ENCODE measurements at places on chromosomes 4 and X.

DNA sequence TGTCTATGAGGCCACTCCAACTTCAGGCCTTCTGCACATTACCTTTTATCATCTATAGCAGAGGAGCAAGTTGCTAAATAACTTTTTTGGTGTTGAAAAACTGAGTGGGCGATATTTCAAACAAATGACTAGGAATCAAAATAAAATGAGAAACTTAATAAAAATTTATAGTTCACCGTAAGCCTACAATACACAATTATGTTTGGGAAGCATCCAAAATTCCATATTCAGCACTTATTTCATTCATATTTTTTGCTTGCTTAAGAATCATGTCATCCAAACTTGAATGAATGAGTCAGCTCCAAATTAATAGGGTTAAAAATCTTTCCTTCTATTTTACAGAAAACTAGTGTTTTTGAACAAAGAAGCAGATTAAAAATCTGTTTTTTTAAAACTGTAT lies 119.1 kb downstream of the SH3RF1 start:
- no peak for DNase-seq

DNA sequence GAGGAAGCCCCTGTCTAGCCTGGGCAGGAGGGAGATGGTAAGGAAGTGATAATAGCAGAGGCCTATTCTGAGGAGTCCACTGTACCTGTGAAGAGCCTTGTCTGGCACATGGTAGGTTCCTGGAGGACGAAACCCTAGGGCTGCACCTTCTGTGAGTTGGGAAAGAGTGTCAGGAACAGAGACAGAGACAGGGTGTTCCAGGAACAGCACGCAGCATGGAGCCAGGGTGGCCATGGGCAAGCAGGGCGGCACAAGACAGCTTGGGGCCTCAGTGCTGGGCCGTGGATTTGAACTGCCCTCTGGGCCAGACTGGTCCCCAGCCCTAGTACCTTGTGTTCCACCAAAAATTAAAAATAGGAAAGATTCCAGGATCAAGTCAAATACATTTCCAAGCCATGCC lies 272.5 kb downstream of the EVC2 start:
- no peak for DNase-seq

GRCh38 chr4:14345356-14345775 lies 656.9 kb upstream of the CPEB2 start:
- DNase-seq, result no peak

GRCh38 chr4:145626623-145626982 lies 7.4 kb downstream of the MMAA start:
- DNase-seq, result no peak

DNA sequence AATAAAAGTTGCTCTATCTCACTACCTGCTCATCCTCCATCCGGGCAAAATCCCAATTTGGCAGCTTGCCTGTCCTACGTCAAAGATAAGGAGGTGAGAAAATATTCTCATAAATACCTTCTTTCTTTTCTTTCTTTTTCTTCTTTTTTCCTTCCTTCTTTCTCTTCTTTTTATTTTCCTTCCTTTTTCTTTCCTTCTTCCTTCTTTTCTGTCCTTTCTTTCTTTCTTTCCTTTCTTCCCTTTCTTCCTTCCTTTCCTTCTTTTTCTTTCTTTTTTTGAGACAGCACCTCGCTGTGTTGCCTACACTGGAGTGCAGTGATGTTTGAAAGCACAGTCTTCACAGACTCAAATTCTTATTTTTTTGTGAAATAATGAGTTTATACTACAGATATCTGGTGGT lies 38.6 kb upstream of the NKAP start:
- DNase-seq, result no peak

GRCh38 chrX:123740006-123740405 lies 7.2 kb upstream of the THOC2 start:
- no peak for DNase-seq

DNA sequence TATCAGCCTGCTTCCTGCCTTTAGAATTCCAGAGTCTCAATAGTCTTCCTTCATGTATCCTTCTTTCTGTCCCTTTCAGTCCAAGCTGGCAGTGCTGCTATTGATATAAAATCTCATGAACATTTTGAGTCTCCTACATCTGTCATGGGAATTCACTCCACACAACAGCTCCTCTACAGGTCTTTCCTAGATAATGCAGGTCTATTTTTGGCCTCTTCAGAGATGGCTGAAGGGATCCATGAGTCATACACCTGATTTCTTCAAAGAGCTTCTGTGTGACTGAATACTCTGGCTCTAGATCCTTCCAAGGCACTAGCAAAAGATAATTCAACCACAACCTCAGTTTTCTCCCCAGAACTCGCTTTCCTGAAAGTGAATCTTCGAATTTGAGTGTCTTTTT lies 115.4 kb downstream of the STPG2 start:
- no peak for DNase-seq

- DNase-seq, result no peak
Measured at GRCh38 chr4:88820698-88821415, 123.2 kb upstream of the NAP1L5 start.

- DNase-seq, result no peak
Measured at GRCh38 chr4:5472160-5472591, 236.2 kb downstream of the EVC2 start.

DNA sequence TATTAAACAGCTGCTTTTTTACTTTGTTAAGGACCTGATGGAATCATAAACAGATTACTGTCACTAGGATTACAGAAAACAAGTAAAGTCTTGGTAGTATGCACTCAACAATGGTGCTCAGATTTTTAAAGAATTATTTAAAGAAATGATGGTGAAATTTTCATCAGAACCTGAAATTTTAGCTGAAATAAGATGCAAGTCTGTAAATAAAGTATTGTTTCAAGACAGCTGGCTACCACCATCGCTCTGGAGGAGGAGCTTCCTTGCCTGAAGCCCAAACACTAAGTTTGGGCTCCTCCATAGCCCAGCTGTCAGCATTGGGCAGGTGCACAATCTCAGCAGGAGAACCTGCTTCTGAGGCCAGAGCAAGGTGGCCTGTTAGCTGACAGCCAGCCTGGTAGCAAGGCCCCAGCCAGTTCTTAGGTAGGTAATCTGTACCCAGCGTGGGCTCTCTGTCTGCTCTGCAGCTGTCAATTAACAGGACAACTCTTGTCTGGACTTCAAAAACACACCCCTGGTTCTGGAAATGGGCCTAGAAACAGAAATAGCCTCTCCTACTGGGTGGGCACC lies 4.6 kb downstream of the GAB1 start:
- no peak for DNase-seq

GRCh38 chrX:21479695-21480270 lies 105.6 kb downstream of the CNKSR2 start:
- peak; percentile 1 for DNase-seq

- DNase-seq, result no peak
Measured at GRCh38 chr4:98517218-98518021, 141.0 kb downstream of the TSPAN5 start.

GRCh38 chrX:40152741-40153344 lies 55.1 kb upstream of the BCOR start:
- DNase-seq, result no peak

DNA sequence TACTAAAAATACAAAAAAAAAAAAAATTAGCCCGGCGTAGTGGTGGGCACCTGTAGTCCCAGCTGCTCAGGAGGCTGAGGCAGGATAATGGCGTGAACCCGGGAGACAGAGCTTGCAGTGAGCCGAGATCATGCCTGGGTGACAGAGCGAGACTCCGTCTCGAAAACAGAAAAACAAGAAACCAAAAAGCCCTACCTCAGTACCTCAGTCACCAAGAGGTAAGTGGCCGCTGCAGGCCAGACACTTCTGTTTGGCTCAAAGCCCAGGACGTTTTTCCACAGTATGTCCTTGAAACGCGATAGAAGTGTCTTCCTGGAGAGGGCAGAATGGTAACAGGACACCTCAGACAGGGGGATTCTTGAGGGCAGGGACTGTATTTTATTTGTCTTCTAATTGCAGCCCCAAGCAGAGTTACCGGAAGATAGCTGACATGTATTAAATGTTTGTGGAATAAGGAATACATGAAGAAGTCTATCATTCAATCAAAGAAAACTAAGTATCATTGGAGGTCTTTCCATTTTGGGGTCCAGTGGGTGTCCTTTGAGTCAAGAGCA lies 63.6 kb downstream of the CLNK start:
- DNase-seq, result no peak

- DNase-seq, result no peak
Measured at GRCh38 chr4:111499706-111500105, 645.5 kb upstream of the FAM241A start.

DNA sequence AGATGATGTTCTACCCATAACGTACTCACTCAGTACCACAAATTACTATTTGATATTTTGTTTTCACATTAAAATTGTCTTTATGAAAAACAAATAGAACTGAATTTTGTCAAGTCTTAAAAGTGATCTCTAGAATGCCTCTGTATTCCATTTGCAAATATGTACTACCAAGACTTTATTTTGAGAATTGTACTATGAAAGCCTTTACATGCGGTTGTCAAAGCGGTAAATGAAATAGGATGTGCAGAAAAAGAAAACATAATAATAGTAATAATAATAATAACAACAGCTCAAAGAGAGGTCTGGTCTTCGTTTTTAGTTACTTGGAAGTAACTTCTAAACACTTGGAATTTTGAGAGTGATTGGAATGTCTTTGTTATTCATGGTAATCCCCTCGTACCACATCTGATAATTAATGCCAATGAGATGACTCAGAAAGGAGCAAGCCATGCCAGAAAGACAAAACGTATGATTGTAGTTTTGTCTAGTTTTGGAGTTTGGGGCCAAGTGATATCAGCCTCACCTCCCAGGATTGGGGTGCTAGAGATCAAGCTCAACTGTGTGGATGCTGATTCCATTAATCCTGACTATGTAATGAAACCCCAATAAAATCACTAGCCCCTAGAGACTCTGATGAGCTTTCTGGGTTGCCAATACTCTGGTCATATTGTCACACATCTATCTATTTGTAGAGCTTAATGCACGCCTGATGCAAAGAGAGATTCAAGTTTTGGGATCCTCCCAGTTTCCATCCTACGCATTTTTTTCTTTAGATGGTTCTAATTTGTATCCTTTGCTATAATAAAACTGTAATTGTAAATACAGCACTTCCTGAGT lies 20.2 kb upstream of the CTSO start:
- no peak for DNase-seq

- no peak for DNase-seq
Measured at GRCh38 chr4:128244379-128244778, 43.2 kb downstream of the PGRMC2 start.

GRCh38 chrX:13750204-13750603 lies 15.7 kb downstream of the OFD1 start:
- DNase-seq, result no peak

- no peak for DNase-seq
Measured at GRCh38 chr4:47075919-47076318, 44.6 kb downstream of the GABRB1 start.

DNA sequence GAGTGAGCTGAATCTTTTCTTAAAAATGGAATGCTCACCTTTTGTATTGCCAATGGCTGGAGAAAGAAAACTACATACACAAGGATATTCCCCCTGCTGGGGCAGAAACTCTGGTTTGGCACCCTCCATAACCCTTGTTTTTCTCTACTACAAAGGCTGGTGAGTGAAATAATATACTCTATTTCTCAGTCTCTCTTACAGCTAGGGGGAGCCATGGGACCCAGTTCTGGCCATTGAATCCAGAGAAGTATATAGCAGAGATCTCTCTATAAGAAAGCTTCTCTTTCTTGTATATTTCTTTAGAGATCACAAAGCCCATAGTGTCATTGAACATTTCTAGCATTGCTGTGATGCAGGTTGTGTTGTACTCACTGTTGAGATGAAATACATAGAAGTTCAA lies 49.8 kb downstream of the SMPX start:
- no peak for DNase-seq

- no peak for DNase-seq
Measured at GRCh38 chr4:15451181-15451865, 18.4 kb upstream of the CC2D2A start.

Data from activated CD8-positive, alpha-beta T cell treated with anti-CD3 and anti-CD28 coated beads for 36 hours (primary cell).